Fibroblast of mammary gland (primary cell): ENCODE measurements at places on chromosomes 12 and 14.

GRCh38 chr12:119841433-119842210 lies 35.5 kb downstream of the CIT start:
- peak; percentile 20 for DNase-seq

GRCh38 chr14:36583242-36583892 lies 953 bp upstream of the NKX2-8 start:
- no peak for DNase-seq

- DNase-seq: peak; percentile 94
Observed at GRCh38 chr12:49673446-49674317, 33.5 kb downstream of the FMNL3 start.

GRCh38 chr12:1949771-1950470 lies 31.5 kb upstream of the CACNA2D4 start:
- peak; percentile 42 for DNase-seq

DNA sequence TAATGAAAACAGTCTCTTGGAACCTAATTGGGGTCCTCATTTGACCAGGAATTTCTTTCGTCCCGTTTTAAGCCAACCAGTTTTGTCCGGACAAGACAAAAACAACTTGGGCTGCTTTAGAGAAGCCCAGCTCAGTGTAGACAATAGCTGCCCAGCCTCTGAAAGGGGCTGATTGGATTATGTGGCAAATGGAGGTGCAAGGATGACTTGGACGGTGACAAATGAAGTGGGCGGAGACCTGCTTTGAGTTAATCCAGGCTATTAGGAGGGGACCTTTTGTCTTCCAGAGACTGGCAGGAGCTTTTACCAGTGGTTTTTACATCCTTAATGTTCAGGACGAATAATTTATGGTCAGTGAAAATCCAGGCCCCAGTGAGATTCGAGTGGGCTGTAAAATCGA lies 4.8 kb downstream of the MEG3 start:
- DNase-seq: no peak

DNA sequence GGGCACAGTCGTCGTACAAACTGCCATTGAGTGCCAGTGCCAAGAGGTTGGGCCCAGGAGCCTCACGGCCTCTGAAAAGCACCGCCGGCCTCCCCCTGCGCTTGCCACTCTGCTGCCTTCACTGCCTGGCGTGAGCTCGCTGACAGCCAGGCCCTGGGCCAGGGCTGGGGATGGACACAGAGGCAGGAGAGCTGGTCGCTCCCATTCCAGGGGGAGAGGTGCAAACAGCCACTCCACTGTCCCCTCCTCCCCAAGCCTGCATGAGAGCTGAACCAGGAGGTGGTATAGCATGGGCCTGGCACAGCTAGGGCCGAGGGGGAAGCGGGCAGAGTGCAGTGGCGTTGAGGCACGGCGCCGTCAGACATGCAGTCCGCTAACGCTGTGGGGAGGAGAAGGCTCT lies 4.6 kb downstream of the ADSS1 start:
- no peak for DNase-seq

DNA sequence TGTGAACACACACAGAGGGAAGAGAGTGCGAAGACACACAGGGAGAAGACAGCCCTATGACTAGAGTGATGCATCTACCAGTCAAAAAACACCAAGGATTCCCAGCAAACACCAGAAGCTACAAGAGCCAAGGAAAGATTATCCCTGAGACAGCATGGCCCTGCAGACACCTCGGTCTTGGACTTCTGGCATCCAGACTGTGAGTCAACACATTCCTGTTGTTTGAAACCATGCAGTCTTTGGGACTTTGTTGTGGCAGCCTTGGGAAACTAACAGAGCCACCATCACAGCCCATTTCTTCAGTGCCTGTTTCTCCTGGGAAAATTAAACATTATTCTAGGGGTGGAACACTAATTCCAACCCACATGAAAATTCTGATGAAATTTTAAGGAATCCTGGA lies 220.6 kb downstream of the GXYLT1 start:
- DNase-seq: no peak

DNA sequence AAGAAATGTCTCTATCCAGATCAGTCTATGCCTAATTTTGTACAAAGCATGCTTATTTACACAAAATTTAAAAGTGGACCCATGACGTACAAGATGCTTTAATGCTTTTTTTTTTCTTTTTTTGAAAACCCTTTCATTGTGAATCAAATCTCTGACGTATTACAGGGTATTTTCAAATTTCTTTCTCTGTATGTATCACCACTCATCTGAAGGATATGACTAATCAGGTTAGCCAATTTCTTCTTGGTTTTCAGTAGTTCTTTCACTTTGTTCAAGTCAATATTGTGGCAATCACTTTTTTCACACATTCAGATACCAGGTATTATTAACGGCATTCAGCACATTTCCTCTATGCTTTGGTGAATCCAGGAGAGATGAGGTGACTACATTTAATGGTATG lies 685.3 kb downstream of the TRHDE start:
- DNase-seq: no peak

GRCh38 chr14:98507264-98507663 lies 764.7 kb downstream of the BCL11B start:
- no peak for DNase-seq

- no peak for DNase-seq
Observed at GRCh38 chr12:1467710-1468109, 126.7 kb downstream of the FBXL14 start.

- DNase-seq: no peak
Observed at GRCh38 chr12:115451780-115452736, 768.1 kb upstream of the TBX3 start.

DNA sequence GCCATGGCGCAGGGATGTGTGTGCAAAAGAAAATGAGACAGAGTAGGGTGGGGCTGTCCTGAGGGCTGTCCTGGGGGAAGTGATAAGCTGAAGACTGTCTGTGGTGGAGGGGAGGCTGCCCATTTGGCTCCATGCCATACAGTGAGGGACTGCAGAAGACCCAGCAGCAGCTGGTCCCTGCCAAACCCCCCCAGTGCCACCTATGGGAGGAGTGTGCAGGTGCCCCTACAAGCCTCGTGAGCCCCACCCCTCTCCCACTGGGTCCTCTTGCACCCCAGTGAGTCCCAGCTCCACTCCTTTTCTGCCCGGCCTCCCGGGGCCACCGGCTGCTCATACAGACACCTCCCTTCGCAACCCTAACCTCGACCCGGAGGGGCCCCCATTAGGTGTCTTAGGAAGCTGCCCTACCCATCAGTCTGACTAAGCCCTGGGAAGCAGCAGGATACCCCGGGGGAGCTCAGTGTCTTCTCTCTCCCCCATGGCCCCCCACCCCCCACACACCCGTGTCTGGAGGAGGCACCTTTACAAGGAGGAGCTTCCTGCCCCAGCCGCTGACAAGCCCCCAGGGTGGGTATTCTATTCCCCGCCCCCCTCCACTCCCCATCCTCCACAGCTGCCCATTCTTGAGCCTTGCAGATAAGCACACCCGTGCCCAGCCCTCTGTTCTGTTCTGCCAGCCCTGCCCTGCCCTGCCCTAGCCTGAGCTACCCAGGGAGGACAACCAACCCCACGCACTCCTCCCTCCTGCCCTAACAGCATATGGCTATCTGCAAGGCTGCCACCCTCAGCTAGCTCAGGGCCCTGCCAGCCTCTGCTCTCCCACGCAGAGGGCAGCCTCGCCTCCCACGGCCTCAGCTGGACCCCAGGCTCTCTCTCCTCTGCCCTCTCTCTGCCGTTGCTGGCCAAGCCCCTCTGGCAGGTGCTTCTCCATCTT lies 41.9 kb downstream of the SLC6A12 start:
- no peak for DNase-seq

- DNase-seq: no peak
Observed at GRCh38 chr12:121908702-121909101, 9.7 kb upstream of the CFAP251 start.

DNA sequence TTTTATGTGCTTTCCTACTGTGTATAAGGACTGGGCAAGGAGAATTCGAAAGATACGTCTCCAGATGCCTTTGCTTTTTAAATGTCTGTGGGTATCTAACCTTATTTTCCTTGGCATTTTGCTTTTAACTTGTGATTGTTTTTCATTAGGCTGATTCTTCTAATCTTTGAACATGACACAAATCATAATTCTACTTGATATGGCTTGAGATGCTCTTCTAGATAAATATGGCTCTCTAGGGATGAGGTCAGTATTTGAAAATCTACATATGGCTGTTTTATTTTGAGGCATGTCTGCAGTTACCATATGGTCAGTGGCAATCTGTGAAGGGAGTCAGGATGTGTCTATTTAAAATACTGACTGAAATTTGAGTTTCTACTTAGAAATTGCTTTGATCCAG lies 139.2 kb downstream of the SLC2A13 start:
- DNase-seq: no peak

DNA sequence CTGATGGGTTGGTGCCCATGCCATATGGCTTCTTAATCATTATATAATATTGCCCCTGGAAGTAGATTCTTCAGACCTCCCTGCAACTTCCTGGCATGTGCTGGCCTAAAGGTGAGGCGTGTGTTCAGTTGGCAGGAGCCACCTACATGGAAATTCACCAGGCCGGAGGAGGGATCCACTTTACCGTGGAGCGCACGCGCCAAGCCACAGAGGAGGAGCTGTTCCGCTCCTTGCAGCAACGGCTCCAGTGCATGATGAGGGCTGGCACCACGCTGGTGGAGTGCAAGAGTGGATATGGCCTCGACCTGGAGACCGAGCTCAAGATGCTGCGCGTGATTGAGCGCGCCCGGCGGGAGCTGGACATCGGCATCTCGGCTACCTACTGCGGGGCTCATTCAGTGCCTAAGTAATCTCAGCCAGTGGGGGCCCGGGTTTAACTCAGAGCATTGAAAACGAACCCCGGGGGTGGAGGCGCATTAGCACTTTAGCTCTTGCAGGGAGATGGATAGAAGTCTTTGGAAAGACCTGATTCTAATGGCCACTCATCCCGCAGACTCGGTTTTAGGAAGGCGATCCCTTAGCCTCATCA lies 13.5 kb downstream of the AMDHD1 start:
- no peak for DNase-seq

GRCh38 chr12:56769868-56770267 lies 6.7 kb downstream of the HSD17B6 start:
- DNase-seq: no peak

DNA sequence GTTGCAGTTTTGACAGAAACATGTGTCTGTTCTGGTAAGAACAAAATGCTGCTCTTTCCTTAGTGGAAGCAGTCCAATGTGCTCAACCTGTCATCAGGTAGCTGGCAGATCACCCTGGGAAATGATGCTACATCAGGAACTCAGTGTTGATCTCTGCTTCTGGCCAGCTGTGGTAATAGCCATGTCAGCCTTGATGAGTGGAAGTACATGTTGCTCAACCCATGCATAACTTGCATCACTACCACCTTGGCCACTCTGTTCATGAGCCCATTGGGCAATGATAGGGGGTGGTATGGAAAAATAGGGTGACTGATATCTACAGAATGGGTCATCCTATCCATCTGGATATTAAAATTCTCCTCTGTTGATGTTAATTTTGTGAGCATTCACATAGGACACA lies 411.0 kb downstream of the C12orf50 start:
- peak; percentile 14 for DNase-seq

GRCh38 chr12:26786865-26787514 lies 46.0 kb downstream of the ITPR2 start:
- DNase-seq: peak; percentile 87

- DNase-seq: no peak
Observed at GRCh38 chr14:30395065-30395464, 163.9 kb upstream of the G2E3 start.

GRCh38 chr14:104856157-104856868 lies 8.8 kb upstream of the CEP170B start:
- DNase-seq: no peak

GRCh38 chr14:45145214-45145613 lies 9.5 kb downstream of the FANCM start:
- no peak for DNase-seq

DNA sequence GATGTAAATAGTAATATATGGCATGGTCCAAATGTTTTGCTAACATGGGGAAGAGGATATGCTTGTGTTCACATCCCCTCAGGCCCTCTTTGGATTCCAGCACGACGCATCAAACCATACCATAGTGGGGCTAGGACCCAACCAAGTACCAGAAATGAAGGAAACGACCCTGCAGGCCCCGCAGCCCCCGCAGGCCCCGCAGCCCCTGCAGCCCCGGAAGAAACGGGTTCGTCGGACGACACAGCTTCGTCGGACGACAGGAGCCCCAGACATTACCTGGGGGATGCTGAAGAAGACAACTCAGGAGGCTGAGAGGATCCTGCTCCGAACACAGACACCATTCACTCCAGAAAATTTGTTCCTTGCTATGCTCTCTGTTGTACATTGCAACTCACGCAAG lies 119.9 kb downstream of the PPHLN1 start:
- no peak for DNase-seq

DNA sequence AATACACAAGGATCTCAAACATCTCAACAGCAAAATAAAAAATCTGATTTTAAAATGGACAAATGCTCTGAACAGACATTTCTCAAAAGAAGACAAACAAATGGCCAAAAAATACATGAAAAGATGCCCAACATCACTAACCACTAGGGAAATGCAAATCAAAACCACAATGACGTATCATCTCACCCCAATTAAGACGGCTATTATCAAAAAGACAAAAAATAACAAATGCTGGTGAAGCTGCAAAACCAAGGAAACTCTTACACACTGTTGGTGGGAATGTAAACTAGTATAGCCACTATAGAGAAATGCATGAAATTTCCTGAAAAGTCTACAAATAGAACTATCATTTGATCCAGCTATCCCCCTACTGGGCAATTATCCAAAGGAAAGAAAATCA lies 145.0 kb downstream of the BTG1 start:
- DNase-seq: peak; percentile 25

- DNase-seq: peak; percentile 18
Observed at GRCh38 chr12:38776647-38777046, 128.7 kb downstream of the CPNE8 start.

DNA sequence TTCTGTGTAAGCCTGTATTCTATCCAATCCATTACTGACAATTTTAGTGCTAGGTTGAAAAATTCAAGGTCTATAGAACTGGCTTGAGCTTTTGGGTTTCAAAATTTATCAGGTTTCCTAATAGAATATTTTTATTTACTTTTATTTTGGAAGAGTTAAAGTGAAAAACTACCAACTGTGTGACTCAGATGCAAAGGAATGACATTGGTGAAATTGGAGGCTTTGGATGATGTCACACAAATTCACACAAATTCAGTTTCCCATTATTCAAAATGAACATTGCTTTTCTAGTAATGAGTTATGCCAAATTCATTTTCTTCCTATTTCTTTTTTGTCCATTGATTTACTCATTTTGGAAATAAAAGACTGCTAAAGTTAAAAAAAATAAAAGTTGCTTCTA lies 186.9 kb downstream of the ALX1 start:
- DNase-seq: peak; percentile 49

- DNase-seq: peak; percentile 26
Observed at GRCh38 chr12:132285991-132286681, 43.3 kb downstream of the GALNT9 start.

DNA sequence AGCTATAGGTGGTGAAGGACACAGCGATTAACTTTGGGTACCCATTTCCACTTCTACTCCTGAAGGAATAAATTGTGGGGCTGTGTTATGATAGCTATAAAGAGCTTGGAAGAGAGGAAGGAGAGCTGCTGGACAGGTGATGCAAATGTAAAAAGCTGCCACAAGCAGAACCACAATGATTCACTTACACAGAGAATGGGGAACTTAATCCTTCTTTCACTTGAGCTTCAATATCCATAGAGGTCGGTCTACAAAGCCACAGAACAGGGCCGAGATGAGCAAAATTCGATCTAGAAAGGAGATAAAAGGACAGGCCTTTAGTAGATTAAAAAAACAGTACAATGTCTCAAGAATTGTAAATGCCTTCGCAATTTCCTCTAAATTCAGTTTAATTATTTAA lies 831.1 kb downstream of the LRFN5 start:
- DNase-seq: no peak

GRCh38 chr12:109517619-109518018 lies 40.2 kb downstream of the UBE3B start:
- DNase-seq: no peak

- DNase-seq: no peak
Observed at GRCh38 chr12:6311822-6312528, 1.5 kb downstream of the PLEKHG6 start.
